ENCODE measurements at places on chromosomes 1 and 21. TPM values are rescaled to one million over a fixed set of nuclear protein-coding genes. Genes with fewer than 3 reads are reported as not detected.

Gene GPR25
- polyA plus RNA-seq = not detected

Gene LCE3E
- polyA plus RNA-seq = not detected

Gene FMO1
- polyA plus RNA-seq = 2.0 TPM

Gene OR2T29
- not detected for polyA plus RNA-seq

Gene HRNR
- not detected for polyA plus RNA-seq

Gene SFN
- polyA plus RNA-seq = not detected

Gene DCST1
- polyA plus RNA-seq = not detected

Gene SPRR2B
- polyA plus RNA-seq = not detected

Gene TNFRSF18
- not detected for polyA plus RNA-seq

Gene KRTAP19-1
- not detected for polyA plus RNA-seq

Gene KRTAP21-2
- not detected for polyA plus RNA-seq

Gene SLC25A34
- 0.54 TPM for polyA plus RNA-seq

Gene PKP1
- 0.05 TPM for polyA plus RNA-seq

Gene TMEM200B
- polyA plus RNA-seq = 16.3 TPM

Gene C2CD4D
- polyA plus RNA-seq = not detected

Gene ARMH1
- polyA plus RNA-seq = 0.71 TPM
